ENCODE measurements at places on chromosomes 7 and 10.
A peak's percentile ranks its signal among the peaks of the same experiment; 100 is the strongest.

DNA sequence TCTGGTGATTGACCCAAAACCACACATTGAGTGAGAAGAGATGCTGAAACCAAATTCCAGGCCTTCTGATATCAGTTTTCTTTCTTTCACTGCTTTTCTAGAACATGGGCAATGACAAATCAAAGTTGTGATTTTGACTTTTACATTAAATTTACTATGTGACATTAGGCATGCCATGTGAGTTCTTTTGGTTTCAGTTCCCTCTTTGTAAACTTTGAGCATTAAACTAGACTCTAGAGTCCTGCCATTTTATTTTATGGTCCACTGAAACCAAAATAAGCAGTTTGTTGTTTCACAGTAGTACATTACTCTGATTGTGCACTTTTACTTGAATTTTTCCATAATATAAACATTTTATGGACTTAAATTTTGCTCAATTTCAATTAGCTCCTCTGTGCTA is 381.1 kb upstream of the SEMA3D start:
- no peak for DNase-seq

- DNase-seq, result no peak
These were observed 22.3 kb downstream of the CALML3 start for GRCh38 chr10:5546891-5547680.

GRCh38 chr10:58543141-58543540 is 30.5 kb downstream of the BICC1 start:
- DNase-seq, result no peak

DNA sequence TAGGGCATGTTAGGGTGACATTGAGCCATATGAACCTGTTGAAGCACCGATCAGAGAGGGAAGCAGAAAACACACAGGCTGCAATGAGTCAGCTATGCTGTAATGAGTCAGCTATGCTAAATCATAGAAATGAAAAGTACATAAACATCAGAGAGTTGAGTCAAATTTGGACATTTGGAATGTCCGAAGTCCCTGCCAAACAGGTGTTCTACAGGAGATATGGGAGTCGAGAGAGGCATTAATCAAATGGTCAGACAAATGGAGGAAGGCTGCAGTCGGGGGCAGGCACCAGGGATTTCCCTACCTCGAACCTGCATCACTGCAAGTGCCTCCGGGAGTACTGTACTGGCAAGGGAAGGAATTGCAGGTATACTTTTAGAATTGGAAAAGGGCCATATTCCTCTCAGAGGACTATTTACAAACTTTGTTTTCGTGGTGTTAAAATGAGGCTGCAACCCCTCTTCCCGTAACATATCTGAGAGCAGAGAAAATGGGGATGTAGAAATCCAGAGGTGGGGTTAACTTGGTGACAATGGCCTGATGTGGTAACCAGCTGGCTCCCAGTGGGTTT is 8.8 kb upstream of the ZC3HAV1 start:
- DNase-seq, result peak; percentile 57

- peak; percentile 53 for DNase-seq
These were observed 26.7 kb downstream of the ERCC6 start for GRCh38 chr10:49512121-49512809.

DNA sequence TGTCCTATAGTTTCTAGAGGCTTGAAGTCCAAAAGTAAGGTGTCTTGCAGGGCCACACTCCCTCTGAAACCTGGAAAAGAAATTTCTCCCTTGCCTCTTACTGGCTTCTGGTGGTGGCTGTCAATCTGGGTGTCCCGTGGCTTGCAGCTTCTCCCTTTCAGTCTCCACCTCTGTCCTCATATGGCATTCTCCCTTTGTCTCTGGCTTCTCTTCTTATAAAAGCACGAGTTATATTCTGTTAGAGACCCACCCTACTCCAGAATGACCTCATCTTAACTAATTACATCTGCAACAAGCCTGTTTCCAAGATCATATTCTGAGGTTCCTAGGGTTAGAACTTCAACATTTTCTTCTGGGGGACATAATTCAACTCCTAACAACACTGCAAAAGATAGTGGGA is 3.4 kb upstream of the GLI3 start:
- no peak for DNase-seq

- no peak for DNase-seq
These were observed 5.8 kb upstream of the POLM start for GRCh38 chr7:44087911-44088838.

GRCh38 chr10:79983286-79983909 is 34.5 kb upstream of the SFTPD start:
- DNase-seq, result no peak

DNA sequence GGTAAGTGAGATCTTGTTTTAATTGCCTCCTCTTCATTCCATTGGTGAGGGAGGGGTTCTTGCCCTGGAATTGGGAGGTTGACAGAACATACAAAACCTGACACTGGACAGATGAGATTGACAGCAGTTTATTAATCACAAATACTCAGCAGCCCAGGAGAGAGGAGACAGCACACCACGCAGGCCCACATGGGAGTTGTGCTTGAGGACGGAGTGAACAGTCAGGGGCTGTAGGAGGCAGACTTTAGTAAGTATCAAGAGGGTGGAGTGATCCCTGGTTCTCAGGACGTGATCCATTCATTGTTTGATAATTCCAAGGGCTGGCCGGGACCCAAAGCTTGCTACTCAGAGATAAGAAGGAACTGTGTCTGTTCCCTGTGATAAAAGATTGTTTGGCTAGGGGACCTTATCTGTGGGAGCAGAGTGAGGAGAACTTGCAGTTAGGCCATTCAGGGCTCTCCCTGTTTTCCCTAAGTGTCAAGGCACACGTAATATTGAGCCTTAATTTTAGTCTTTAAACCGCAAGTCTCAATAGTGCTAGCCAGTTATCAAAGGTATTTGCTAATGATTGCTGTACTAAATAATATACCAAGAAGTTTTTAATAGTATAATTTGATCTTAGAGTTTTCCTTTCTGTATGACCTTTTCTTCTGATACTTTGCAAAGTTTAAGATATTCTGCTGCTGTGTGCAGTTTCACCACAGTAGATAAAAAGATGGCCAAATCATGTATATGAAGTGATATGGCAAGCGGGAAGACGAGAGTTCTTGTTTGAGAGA is 14.5 kb downstream of the CAPZA2 start:
- DNase-seq, result no peak

DNA sequence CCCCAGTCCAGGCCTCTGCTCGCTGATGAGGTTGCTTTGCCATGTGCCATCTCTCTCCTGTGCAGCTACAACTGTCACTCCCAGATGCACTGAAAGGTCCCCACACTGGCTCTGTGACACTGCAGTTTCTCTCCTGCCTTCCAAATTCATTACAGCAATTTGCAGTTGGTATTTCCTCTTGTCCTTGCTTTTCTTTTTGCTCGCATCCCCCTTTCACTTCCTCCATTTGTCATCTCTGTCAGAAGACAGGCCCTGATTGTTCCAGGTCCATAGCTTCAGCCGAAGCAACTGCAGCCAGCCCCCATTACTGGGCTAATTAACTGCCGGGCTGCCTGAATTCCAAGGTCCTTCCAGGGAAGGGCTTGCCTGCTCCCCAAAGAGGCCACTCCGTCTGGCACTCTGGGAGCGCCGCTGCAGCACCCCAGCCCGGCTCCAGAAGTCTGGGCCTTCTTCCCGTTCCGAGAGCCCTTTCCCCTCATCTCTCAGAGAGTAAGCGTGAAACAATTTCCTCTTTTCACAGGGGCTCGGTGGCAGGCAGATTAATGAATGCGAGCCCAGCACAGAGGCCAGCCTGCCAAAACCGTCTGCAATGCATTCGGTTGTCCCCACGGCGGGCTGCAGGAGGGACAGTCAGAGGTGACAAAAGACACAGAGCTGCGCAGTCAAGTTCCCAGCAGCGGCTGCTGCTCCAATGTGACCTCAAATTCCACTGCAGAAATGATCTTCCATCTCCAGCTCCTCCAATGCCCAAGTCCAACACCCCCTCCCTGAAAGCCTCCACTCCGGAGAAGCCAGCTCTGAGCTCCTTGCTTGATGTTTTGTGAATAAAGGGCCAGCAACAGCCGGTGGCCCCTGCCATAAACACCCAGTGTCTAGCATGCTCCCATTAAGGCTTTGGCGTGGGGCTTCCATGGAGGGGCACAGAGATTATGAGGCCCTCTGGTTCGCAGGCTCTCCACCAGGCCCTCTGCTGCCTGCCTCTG is 279.4 kb upstream of the HABP2 start:
- DNase-seq, result no peak

DNA sequence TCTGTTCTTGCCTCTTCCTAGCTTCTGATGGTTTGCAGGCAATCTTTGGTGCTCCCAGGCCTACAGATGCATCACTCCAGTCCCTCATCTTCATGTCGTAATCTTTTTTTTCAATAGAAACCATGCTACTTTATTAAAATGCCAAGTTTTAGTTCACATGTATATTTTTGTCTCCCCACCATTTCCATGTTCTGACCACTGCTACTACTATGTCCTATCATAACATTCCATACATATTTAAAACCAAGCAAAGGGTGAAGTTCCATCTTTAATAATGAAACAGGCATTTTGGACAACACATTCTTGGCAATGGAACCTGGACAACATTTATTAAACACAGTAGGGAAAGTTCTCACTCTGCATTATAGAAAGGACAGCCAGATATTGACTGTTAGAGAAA is 58.8 kb downstream of the ZNF518A start:
- DNase-seq, result no peak

DNA sequence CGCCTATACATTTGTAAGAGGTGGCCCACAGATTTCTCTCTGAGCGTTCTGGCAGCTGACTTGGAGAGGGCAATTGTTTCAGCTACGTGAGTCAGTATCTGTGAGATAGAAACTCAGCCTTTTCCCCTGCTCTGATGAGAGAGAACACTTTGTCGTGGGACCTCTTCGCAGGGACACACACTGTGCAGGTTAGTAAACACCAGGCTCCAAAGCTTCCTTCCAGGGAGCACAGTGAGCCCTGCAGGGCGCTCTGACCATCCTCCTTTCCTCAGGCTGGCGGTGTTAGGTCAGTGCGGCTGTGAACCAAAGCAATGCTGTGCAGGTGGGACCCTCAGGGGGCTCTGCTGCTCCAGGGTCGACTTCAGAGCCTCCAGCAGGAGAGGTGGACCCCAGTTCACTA is 152.2 kb upstream of the TCF7L2 start:
- no peak for DNase-seq

DNA sequence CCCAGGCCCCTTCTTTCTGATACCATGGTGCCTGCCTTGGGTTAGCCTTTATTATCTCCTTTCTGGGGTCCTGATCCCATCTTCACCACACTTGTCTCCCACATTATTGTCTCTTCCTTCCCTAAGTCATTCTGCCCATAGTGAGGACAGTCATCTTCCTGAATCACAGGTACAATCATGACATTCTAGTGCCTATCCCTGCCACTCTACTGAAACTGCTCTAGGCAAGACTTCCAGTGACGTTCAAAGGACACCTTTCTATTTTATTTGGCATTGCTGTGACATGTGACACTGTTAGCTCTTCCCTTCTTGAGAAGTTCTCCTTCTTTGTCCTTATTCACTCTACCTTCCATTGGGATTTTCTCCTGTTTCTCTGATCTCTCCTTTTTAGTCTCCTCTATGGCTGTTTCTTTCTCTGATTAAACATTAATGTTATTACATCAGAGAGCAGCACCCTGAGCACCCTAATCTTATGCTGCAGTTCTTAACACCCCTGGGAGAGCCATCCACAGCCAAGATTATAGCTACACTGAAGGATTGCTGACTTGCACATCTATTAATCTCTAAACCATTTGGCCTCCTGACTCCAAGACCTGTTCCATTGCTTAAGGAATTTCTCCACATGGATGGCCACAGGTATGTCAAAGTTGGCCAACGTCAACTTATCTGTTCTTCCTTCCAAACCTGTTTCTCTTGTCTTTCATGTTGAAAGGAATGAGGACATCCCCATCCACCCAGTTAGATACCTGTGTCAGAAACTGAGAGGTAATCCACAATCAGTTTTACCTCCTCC is 10.9 kb downstream of the MACC1 start:
- no peak for DNase-seq

DNA sequence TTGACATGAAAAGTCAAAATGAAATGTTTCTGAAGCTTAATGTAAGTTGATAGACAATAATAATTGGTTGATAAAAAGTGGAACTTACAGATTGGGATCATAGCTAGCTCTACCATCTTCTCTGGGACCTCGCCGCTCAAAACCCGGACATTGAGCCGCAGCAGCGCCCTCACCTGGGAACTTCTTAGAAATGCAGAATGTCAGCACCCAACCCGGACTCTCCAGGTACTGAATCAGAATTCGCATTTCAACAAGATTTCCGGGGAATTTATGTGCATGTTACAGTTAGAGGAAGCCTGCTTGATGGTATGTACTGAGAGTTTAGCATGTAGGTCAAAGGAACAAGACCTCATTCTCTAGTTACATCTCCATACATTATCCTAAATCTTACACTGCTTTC is 36.7 kb upstream of the ABLIM1 start:
- DNase-seq, result no peak

DNA sequence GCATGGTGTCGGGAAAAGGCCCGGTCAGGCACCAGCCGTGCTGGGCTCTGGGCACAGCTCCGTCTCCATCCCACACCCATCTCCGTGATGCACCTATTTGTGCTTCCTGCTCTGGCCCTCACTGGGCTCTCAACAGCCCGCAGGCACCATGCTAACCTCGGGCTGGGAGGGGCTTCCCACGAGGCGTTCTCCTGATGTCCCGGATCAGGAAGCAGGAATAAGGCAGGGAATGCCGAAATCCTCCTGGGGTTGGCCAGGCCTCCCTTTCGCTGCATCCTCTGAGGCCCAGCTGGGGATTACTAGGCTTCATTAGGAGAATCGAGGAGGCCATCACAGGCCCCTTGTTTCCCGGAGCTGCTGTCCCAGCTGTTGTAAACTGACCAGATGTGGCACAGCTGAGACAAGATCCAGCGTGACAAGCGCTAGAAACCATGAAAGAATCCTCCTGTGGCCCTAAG is 72.0 kb downstream of the FAM53B start:
- DNase-seq, result no peak

- DNase-seq, result no peak
These were observed 49.1 kb downstream of the SLC37A3 start for GRCh38 chr7:140349144-140349771.
